ENCODE measurements at places on chromosomes 4 and X.

DNA sequence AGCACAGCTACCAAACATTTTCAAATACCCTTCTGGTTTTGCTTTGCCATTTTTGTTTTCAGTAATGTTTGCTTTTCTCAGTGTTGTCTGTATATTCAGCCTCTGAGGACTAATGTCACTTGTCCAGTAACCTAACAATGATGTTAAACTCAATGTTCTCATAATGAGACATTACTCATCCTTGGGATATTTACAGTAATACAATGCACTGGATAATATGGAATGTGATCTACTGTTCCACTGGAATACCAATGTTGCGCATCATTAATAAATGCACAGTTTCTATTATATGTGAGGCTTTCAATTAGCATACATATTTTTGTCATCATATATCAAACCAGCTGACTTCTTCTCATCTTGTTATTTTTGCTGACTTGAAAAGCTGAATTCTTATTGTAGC, 259.1 kb downstream of the SH2D1A start:
- no peak for DNase-seq

- peak; percentile 49 for DNase-seq
Observed at GRCh38 chrX:103215425-103215991, 600 bp downstream of the BEX4 start.

DNA sequence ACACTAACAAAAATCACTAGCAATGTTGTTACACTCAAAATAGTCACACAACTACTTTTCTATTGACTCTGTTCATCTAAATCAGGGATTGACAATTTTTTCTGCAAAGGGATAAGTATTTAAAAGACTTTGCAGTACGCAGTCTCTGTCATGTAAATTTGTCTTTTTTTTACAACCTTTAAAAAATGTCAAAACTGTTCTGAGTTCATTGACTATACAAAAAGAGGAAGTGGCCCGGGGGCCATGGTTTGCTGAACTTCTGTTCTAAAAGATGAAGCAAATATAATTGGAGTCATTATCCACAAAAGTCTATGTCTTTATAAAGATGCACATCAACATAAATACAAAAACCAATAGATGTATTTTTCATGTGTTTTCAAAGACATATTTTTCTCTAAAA, 1310.3 kb downstream of the RPA4 start:
- no peak for DNase-seq

DNA sequence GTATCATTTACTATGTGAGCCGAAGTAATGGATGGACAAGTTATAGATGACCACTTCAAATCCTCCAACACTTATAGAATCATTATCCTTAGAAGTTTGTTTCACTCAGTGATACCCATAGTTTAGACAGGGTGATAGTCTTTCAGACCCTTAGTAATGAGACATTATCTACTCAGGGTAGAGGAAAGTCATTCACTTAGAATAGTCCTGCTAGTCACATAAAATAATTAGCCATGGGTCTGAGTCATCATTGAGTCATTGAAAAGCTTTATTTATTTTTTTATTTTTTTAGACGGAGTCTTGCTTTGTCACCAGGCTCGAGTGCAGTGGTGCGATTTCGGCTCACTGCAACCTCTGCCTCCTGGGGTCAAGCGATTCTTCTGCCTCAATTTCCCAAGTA, 321.7 kb upstream of the FSTL5 start:
- no peak for DNase-seq

DNA sequence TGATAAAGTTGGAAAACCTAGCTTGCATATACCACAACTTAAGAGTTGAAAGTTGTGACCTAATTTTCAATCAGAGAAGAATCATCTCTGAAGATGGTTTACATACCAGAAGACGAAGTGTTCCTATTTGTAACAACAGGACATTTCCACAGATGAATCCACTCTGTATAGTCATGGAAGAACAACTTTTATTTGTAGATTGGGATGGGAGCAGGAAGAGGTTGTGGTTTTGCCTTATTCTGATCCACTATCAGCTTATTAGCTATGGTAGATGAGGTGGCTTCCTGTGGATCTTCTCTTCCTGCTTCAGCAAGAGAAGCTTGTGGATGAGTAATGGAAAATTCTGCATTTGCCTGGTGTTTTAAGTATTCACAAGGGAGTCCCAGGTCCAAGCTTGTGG, 18.6 kb upstream of the SUPT20HL1 start:
- no peak for DNase-seq

- no peak for DNase-seq
Observed at GRCh38 chrX:9650091-9650490, 115.6 kb downstream of the GPR143 start.

DNA sequence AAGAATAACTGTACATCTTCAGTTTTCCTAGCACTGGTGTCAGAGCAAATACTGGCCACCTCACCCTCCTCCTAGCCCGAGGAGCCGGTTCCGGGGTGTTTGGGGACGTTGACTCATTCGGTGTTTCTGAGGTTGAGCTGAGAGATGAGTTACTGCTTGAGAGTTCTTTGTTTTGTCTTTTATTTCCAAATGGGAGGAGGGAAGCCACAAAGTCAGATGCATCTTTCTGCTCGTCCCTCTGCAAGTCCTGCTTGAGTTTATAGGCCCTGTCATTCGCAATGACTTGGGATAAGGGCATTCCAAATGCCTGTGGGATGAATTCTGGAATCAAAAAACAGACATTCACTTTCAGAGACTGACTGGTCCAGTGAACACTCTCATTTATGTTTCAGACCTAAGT, 77.5 kb downstream of the HCCS start:
- DNase-seq = no peak

DNA sequence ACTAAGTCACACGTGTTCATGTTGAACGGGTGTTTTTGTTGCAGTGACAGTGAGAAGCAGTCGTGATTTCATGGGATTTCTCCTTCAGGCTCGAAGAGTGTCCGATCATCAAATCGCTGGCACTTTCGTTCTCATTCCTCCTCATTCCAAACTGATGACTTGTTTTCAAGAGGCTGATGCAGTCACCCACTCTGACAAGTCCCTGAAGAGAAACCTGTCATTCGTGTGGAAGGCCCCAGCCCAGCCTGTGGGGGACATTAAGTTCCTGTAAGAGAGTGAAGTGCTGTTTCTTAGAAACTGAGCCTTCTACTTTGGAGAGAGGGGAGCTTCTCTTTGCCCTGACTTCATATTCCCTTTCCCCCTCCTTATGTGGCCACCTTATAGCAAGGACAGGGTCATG, 8.0 kb downstream of the REELD1 start:
- DNase-seq = no peak

- no peak for DNase-seq
Observed at GRCh38 chrX:136731207-136731782, 49.4 kb downstream of the ARHGEF6 start.

- no peak for DNase-seq
Observed at GRCh38 chrX:72057849-72058248, 73.9 kb downstream of the RTL5 start.

GRCh38 chrX:24789047-24789446, 95.3 kb downstream of the POLA1 start:
- DNase-seq = no peak

- DNase-seq = no peak
Observed at GRCh38 chr4:104740161-104740560, 245.5 kb upstream of the CXXC4 start.

GRCh38 chr4:76943790-76944189, 5.8 kb upstream of the SEPTIN11 start:
- DNase-seq = no peak

DNA sequence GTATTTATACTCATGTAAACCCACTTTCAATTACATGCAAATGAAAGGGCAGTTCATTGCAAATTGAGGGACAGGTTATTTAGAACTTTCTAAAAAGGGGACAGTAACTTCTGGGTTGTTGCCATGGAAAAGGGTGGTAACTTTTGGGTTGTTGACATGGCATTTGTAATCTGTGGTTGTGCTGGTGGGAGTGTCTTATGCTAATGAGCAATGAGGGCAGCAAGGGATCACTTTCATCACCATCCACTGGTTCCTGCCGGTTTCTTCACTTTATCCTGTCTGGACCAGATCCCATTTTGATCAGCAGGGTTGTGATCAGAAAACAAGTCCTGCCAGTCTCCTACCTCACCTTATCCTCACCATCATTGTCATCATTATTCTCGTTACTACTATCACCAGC, 32.0 kb downstream of the EVC start:
- DNase-seq = no peak

DNA sequence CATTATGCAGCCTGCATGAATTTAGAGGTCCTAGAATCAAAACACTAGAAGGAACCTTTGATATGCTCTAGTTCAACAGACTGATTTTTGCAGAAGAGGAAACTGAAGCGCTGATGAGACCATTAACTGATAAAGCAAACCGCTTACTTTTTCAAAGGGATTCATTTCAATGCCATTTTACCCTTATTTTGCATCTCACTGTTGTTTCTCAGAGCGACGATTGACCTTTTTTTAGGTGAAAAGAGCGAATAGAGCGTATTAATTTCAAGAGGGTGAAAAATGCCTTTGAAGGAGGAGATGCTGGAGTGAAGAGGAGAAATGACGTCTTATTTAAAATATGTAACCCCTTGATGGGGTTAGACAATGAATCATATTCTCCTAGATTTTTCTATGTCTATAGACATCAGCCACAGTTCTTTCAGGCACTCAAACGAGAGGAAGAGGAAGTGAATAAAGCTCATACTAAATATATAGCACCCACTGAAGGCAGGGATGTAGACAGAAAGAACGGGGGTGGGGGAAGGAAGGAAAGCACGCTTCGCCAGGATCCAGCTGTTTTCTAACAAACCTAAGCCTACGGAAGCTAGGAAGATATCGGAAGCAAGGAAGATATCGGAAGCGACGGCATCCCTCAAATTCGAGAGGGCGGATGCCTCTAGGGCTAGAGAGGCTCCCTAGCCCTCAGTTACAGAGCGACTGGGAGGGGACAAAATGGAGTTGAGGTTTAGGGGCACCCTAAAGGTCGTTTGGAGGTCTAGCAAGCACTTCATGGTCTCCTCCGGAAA, 848 bp downstream of the ACSL4 start:
- DNase-seq = no peak

GRCh38 chrX:134999469-134999868, 8.7 kb downstream of the SMIM10 start:
- no peak for DNase-seq

- no peak for DNase-seq
Observed at GRCh38 chrX:97685753-97686152, 802.0 kb downstream of the RPA4 start.

GRCh38 chr4:749698-750666, 44.4 kb downstream of the PCGF3 start:
- DNase-seq = no peak

GRCh38 chr4:112213856-112214255, 17.7 kb upstream of the AP1AR start:
- DNase-seq = no peak

- DNase-seq = peak; percentile 68
Observed at GRCh38 chr4:121950680-121951520, 960 bp downstream of the TRPC3 start.

DNA sequence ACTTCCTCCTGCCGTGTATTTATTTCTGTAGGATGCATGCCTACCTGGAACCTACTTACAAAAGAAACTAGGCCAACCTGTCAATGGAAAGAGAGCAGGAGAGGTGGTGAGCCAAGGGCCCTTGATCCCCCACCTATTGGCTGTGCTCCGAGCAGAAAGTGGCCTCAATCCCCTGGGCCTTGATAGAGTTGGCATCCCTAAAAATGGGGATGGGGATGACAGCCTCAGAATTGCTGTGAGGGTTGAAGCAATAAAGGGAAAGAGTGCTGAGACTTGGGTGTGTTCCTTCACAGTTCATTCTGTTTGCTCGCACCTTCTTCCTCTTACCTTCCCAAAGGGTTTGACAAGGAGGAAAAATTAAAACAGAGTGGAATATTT, 314.7 kb downstream of the STK32B start:
- DNase-seq = no peak
